HCT116 (cell line): ENCODE measurements at places on chromosomes 16 and 17.

DNA sequence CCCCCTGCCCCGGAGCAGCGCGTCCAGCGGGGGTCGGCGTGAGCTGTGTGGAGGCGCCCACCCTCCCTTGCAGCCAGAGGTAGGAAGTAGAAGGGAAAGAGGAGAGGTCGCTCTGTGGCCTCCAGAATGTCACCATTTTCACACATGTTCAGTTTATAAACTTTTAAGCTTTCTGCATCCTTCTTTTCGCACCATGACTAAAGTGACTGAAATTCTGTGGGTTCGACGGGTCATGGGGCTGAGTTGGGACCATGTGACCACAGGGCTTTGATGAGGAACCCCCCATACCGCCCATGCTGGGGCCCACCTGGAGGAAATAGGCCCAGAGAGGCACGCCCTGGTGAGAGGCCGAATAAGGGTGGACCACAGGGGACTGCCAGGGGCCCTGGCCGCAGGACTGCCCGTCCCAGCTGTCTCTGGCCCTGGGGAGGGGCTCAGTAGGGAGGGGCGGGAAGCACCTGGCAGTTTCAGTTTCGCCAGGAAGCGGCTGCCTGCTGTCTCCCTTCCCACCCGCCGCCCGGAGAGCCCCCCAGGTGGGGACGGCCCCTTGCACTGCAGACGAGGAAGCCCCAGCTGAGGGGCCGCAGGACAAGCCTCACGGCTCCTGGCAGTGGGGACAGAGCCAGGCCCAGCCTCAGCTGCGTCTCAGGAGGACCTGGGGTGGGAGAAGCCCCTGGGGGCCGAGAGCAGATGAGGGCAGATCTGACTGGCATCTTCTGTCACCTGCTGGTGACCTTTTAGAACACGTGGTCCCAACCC lies 9.0 kb downstream of the CBFA2T3 start:
- no peak for DNase-seq

DNA sequence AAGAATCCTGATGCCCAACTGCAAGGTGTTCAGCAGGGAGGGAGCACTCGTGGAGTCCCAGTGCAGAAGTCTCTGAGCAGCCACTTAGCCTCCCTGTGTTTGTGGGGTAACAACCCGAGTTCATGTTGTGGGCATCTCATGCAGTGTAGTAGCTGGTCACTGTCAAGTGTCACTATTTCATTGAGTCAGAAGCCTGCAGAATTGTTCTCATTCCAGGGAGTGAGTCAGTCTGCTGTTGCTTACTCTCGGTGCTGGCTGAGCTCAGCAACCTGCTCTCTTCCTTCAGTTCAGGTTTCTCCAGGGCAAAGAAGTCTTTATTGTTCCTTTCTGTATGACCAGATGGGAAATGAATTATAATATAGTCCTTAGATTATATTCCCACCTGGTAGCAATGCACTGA lies 24.1 kb downstream of the HMOX2 start:
- DNase-seq, result peak; percentile 27

- no peak for DNase-seq
These were observed 9.4 kb downstream of the CMC2 start for GRCh38 chr16:80997139-80997798.

GRCh38 chr16:55597928-55598327 lies 31.4 kb downstream of the CAPNS2 start:
- DNase-seq, result no peak

DNA sequence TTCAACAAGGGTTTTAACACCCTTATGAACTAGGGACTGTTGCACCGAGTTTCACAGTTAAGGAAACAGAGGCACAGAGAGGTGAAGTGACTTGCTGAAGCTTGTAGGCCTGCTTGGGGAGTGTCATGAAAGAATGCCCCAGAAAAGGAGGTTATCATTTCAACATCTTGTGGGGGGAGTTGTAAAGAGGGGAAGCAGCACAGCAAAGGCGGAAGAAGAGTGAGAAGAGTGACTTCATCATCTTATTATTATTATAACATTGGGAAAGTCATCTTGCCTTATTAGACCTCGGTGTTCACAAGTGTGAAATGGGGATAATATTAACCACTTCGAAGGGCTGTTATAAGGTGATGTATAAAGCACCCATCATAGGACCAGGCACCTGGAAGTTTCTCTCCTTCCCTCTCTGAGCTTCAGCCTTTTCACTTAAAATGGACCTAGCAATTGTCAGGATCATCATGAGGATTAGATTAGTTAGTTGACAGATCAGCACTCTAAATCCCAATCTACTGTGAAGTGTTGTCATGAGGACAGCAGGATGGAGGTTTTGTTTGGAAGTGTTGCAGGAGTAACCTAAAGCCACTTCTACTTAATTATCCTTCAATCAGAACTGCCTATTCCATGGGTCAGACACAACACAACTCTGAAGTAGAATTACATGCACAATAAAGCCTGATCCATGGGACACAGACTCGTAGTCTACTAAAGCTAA lies 2.3 kb downstream of the CCL4 start:
- DNase-seq, result no peak

DNA sequence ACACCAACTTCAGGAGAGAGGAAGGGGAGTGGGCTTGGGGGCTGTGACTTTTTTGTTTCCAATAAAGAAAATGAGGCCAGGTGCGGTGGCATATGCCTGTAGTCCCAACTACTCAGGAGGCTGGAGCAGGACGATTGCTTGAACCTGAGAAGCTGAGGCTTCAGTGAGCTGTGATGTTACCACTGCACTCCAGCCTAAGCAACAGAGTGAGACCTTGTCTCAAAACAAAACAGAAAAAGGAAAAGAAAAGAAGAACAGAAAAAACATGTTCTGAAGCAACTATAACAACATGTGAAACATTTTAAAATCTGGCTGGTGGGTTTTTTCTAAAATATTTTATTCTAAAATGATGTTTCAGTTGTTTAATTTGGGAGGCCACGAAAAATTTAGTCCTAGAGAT lies 554.0 kb upstream of the ZFHX3 start:
- DNase-seq, result no peak

GRCh38 chr17:34068571-34068970 lies 186.5 kb upstream of the CCL2 start:
- no peak for DNase-seq

DNA sequence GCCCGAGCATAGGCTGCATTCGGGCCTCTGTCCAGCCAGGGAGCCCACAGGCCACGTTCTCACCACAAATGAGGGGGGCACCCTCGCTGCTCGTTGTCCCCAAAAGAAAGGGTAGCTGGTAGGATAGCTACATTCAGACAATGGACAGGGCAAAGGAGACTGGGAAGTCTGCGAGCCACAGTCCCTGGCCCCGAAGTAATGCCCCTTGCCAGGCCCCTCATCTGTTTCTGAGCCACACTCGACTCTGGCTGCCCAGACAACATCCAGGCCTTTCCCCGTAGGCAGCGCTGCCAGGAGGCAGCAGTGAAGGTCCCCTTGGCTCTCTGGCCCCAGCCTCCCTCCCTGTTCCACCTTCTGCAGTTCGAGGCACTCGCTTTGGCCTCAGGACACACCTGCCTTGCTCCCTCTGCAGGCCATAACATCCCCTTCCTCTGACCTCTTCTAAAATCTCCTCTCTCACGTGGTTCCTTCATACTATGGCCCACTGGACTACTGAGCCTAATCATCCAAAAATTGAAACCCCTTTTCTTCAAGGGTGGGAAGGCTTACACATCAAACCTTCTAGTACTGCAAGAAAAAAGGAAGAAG lies 12.2 kb downstream of the AIPL1 start:
- DNase-seq, result no peak

- no peak for DNase-seq
These were observed 130.1 kb upstream of the COX10 start for GRCh38 chr17:13939222-13939621.

DNA sequence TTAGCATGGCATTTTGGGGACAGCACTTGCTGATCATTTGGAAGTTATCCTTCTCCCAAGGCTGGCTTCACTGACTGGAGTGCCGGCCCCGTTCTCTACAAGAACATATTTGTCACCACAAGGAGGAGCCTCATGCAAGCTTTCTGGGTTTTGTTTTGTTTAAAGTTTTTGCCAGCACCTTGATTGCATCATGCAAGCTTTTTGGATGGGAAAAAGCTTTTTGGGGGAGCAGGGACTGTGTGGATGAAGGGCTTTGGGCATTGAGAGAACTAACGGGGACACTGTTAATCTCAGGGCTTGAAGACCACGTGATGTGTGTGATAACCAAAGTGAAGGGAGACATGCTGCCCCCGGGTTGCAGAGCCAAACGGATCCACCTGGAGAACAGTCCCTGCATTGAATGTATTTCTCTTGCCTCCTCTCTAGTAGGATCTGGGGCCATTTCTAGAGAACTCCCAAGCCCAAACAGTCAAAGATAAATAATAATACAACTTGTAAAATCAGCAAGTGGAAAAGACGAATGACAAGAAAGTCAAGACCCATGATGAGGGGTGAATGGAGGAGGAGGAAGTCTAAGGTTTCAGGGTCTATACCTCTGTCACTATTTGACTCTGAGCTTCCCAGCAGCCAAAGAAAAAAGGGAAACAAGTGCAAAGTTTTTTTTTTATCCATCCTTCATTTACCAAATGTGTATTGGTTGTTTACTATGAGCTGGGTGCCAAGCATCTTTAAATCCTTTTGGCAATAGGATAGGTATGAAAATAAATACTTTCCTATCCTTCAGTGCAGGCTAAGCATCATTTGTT lies 17.2 kb downstream of the TMEM114 start:
- peak; percentile 29 for DNase-seq

- DNase-seq, result no peak
These were observed 66.3 kb downstream of the CACNG1 start for GRCh38 chr17:67110619-67111018.

DNA sequence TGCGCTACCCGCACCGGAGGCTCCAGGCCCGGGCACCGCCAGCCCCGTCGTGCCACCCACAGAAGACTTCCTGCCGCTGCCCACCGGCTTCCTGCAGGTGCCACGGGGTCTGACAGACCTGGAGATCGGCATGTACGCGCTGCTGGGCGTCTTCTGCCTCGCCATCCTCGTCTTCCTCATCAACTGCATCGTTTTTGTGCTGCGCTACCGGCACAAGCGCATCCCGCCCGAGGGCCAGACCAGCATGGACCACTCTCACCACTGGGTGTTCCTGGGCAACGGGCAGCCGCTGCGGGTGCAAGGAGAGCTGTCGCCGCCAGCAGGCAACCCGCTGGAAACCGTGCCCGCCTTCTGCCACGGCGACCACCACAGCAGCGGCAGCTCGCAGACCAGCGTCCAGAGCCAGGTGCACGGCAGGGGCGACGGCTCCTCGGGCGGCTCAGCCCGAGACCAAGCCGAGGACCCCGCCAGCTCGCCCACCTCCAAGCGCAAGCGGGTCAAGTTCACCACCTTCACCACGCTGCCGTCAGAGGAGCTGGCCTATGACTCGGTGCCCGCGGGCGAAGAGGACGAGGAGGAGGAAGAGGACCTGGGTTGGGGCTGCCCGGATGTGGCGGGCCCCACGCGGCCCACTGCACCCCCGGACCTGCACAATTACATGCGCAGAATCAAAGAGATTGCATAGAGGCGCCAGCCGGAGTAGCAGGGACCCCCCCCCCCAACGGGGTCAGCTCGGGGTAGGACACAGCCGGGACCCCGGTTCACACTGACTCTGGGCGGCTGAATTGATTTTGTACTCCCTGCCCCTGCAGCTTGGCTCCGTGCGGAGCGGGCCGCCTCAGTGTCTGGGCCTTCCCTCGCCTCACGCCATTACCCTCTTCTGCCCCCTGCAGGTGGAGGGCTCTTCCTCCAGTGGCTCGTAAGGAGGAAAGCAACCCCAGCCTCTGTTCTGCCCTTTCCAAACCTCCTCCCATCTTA lies 58.5 kb downstream of the TMEM132E start:
- DNase-seq, result peak; percentile 40

DNA sequence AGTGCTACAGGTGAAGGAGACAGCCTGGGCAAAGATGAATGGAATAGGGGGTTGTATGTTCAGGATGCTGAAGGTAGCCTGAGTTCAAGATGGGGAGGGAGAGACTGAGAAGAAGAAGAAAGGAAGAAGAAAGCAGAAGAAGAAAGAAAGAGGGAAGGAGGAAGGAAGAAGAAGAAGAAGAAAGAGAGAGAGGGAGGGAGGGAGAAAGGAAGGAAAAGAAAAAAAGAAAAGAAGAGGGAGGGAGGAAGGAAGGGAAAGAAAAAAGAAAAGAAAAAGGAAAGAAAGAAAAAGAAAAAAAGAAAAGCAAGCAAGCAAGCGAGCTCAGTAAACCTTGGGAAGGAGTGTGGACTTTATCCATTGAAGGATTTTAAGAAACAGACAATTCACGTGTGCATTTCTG lies 7.8 kb downstream of the CCDC42 start:
- no peak for DNase-seq

DNA sequence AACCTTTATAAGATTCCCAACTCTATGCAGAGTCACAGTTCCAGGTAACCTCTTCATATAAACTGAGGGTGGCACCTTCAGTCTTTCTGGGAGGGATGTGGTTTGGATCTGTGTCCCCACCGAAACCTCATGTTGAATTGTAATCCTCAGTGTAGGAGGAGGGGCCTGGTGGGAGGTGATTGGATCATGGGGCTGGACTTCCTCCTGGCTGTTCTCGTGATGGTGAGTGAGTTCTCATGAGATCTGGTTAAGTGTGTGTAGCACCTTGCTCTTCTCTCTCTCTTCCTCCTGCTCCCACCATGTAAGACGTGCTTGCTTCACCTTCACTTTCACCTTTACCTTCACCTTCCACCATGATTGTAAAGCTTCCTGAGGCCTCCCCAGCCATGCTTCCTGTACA lies 30.5 kb downstream of the HS3ST2 start:
- DNase-seq, result no peak

GRCh38 chr16:46885960-46886763 lies 2.0 kb downstream of the GPT2 start:
- DNase-seq, result no peak

- no peak for DNase-seq
These were observed 5.7 kb downstream of the FN3K start for GRCh38 chr17:82740906-82741759.
